ENCODE measurements at places on chromosomes 16 and 17. TPM values are rescaled to one million over a fixed set of nuclear protein-coding genes. Genes with fewer than 3 reads are reported as not detected.

DNA sequence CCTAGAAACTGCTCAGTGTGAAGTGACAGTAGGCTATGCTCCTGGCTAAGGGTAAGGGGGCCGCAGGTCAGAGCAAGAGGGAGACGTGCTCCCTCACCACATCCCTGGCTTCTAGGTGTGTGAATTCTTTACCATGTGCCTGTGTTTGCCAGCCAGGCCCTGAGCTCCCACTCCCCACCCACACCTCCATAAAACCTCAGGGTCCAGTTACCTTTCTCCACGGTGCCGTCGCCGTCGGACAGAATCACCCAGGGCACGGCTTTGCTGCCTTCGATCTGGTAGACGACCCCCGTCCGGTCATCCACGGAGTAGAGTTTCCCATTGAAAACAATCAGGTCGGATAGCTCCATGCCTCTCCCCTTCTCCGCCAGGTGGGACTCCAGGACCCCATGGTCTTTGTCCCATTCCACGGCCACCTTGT is 12.8 kb downstream of the CANT1 start:
- H3K36me3 ChIP-seq = peaks cover 29% of the 10 kb centered on the region
- peaks cover 9% of the 10 kb centered on the region for H3K4me1 ChIP-seq

DNA sequence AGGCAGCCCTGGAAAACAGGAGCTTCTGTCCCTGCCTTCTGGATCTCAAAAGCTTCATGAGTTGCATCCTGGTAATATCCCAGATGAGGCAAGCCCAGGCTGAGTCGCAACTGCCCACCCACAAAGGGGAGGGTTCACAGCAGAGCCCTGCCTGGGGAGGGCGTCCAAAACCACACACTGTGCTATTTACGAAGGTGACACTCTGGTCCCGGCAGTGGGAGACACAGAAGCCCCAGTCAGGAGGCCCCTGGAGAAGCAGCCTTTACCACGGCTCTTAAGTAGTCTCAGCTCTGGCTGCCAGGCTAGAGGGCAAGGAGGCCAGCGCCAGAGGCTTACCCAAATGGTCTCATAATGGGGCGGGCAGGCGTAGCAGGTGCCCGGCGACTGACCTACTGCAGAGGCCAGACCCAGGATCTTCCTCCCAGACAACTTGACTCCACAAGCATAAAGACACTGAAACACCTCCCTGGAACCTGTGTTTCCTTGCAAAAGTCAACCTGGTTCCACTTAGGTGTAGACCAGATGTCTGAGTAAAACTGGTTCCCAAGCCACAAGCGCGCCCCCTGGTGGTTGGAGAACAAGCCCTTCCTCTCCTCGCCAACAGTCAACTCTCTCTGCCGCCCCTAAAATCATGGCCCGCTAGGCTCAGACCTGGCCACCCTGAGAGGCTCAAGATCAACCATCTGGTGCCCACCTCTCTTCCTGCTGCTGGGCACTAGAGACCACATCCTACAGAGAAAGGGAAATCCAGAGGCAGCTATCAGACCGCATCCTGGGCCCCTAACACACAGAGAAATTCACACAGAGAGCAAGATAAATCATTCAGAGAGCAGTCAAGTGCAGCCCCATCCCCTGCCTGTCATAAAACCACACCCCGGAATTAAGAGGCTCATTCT is 5.2 kb downstream of the AXIN2 start:
- DNase-seq = peak; percentile 94
- H3K4me1 ChIP-seq = peaks cover 21% of the 10 kb centered on the region
- no peak overlapping the region for H3K4me3 ChIP-seq
- peaks cover 4% of the 10 kb centered on the region for H3K27me3 ChIP-seq

DNA sequence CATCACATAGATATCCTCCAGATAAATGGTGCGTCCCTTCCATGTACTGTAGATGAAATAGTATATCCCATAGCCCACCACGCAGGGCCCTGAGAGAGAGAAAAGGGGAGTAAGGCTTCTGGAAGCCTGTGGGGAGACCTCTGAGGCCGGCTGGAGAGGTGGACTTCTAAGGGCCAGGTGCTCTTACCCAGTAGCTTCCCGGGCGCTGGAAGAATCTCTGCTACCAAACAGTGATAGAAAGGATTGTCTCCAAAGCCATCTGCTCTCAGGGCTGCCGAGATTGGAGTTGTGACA is 718 bp downstream of the SAT2 start:
- no peaks in the 10 kb centered on the region for H3K36me3 ChIP-seq
- H3K4me1 ChIP-seq = peaks cover 10% of the 10 kb centered on the region
- peak overlapping the region; percentile 87 for H3K4me3 ChIP-seq
- H3K27ac ChIP-seq = peak overlapping the region; percentile 76
- H3K27me3 ChIP-seq = no peaks in the 10 kb centered on the region

- H3K36me3 ChIP-seq = peaks cover 20% of the 10 kb centered on the region
- H3K27ac ChIP-seq = peak overlapping the region; percentile 64
- H3K27me3 ChIP-seq = no peaks in the 10 kb centered on the region
- H3K4me3 ChIP-seq = peak overlapping the region; percentile 12
Observed at GRCh38 chr17:66349521-66350254, 47.3 kb downstream of the PRKCA start.

- DNase-seq = peak; percentile 42
- H3K27me3 ChIP-seq = no peaks in the 10 kb centered on the region
- H3K36me3 ChIP-seq = no peaks in the 10 kb centered on the region
- H3K4me3 ChIP-seq = peak overlapping the region; percentile 77
- no peak overlapping the region for H3K27ac ChIP-seq
Observed at GRCh38 chr16:14286368-14287230, 215.5 kb downstream of the MRTFB start.

- H3K4me1 ChIP-seq = peaks cover 7% of the 10 kb centered on the region
- DNase-seq = no peak
- H3K36me3 ChIP-seq = no peaks in the 10 kb centered on the region
- H3K27me3 ChIP-seq = no peaks in the 10 kb centered on the region
- no peak overlapping the region for H3K27ac ChIP-seq
Observed at GRCh38 chr17:79953335-79953734, 82.3 kb downstream of the TBC1D16 start.

CACNG3 gene
- not detected for total RNA-seq

DNA sequence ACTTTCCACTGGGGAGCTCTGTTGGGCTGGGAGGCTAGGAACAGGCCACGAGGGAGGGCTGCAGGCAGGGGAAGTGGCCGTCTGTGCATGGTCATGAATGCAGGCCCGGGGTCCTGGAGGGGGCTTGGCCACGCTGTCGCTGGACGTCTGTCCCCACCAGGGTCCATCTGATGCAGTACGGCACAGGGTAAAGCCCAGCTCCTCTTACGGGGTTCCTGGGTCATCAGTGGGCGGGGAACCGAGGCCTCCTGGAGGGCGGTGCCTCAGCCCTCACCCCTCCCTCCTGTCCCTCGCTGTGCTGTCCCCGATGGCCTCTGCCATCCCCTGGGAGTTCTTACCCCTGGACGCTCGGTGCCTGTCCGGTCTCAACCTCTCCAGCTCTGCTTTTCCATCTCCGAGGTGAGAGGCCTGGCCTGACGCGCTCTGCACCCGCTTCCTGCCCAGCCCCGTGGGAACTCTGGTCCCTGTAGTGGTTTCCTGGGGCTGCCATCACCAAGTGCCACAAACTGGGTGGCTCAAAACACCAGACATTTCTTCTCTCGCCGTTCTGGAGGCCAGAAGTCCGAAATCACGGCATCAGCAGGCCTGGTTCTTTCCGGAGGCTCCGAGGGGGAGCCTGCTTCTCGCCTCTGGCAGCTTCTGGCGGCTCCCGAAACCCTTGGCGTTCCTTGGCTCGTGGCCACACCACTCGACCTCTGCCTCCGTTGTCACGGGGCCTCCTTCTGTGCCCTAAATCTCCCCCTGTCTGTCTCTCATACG is 182.8 kb downstream of the SEC14L1 start:
- H3K4me1 ChIP-seq = peaks cover 49% of the 10 kb centered on the region
- H3K4me3 ChIP-seq = no peak overlapping the region
- no peaks in the 10 kb centered on the region for H3K36me3 ChIP-seq
- H3K27me3 ChIP-seq = no peaks in the 10 kb centered on the region
